ENCODE measurements at places on chromosomes 5 and 9.

DNA sequence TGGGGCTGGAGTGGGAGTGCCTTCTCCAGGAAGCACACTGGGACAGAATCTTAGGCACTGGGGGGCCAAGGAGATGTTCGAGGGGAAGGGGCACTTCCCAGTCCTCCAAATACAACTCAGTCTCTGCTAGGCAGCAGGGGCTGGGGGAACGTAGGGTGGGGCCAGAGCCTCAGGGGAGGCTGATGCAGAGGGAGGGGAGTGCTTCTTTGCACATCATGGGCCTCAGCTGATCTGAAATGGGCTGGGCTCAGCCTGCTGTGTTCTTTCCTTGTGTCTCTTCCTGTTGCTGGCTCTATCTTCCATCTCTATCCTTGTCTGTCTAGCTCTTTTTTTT, 15.6 kb downstream of the PSD2 start:
- DNase-seq: no peak

DNA sequence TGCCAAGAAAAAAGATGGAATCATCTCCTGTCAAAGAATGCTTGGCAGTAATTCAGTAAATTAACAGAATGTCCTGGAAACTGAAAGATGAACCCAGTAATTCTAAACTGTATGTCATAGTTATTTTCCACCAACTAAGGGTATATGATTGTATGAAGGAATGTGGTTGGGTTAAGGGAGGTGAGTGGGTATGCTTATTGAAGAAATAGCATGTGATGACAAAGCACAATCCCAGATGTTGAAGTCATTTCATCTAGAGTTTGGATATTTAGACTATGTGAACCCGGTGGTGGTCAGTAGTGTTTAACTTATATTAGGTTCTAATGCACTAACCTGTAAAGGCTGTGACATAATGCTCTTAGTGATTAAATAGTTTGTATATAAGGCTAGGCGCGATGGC, 87.3 kb downstream of the CDKN2A start:
- no peak for DNase-seq

DNA sequence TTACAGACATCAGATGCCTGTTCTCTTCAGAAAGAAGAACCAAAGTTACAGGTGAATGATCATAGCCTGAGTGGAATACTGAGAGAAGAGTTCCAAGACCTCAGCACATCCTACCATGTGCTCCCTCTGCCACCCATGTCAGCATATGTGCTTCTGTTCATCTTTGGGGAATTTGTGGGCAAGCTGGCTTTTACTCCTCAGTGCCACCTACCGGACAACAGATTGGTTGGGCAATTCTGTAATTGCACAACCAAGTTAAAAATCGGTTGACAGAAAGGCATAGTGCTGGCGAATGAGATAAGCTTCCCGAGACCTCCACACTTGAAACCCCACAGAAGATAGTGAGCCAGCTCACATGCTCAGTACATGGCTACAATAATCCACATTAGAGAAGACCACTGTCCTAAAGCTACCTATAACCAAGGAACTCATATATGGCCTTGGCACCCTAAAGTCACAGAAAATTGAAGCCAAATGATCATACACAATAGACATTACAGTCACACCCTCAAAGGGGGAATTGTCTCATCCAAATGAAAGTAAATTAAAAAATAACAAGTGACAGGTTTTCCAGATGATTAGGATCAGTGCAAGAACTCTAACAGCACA, 1238.0 kb upstream of the NUDT12 start:
- DNase-seq: no peak

GRCh38 chr5:8341406-8341805, 472.5 kb downstream of the MTRR start:
- DNase-seq: no peak

DNA sequence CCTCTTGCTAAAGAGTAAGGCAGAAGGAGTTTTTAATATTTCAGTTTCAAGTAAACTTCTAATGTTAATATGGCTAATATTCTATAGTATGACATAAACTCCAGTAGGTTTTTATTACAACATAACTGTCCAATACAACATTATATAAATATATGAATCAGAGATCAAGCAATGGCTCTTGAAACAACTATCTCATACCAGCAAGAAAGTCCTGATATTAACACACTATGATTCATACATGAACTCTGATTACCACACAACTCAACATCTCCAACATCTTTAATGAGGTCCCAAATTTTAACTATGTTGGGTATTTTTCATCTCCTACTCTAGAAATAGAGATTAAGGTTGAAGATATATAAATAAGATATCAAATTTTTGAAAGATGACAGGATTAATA, 878.3 kb downstream of the TLE1 start:
- no peak for DNase-seq

DNA sequence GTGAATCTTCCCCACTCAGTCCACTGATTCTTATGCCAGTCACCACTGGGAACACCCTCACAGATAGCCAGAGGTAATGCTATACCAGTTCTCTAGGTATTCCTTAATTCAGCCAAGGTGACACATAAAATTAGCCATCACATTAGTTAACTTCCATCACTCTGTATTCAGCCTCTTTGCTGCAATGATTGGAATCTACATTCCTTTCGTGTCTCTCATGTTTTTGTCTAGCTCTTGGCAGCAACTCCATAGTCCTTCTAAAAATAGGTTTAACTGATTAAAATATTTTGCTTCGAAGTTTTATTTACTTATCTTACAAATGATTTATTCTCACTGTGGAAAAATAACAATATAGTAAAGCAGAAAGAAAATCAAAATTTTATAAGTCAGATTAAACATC, 19.6 kb upstream of the RNF20 start:
- no peak for DNase-seq

DNA sequence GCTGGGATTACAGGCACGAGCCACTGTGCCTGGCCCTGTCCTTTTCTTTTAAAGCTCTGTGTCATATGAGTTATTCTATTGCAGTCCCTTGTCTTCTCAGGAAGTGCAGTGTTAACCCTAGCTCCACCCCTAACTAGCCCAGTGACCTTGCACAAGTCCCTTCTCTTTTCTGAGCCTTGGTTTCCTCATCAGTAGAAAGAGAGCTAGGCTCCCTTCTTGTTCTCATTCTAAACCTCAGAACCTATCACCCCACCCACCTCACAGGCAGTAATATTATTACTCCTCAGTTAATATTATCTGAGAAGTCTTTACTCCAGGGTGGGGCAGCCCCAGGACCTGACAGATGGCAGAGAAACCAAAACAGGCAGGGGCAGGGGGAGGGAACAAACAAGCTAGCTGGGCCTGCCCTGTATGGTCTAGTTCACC, 7.2 kb downstream of the CYFIP2 start:
- no peak for DNase-seq

GRCh38 chr9:82080265-82080664, 91.7 kb downstream of the SPATA31D1 start:
- no peak for DNase-seq

DNA sequence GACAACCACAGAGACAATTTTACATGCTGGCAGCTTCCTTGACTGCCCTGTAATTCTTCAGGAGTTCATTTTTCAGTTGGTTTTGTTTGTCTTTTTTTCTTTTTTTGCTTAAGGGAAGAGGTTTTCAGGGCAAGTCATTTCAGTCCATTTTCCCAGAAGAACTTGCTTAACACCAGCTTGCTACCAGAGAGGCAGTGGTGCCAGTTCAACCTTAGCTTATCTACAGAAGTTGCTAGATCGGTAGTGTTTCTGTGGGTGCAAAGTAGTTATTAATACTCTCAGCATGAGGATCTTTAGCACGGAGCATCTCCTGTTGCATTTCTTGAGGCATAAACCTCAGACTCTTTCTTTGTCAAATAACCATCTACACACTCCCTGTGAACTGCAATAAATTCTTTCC, 1.1 kb downstream of the SPEF2 start:
- no peak for DNase-seq

GRCh38 chr5:122844910-122845228, 544 bp upstream of the SNX24 start:
- no peak for DNase-seq

DNA sequence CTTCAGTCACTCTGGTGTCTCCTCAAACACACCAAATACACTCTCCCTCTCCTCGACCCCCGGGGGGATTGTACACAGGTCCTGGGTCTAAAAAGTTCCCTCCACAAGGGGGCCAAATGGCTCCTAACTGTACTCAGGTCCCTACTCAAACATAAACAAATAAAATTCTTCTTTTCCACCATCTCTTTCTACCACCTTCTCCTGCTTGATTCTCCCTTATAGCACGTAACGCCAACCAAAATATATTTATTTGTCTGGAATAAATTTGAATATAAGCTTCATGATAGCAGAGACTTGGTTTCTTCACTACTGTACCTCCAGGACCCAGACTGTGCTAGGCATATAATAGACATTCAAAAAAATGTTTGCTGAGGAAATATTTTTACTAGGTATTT, 21.4 kb downstream of the ZNF608 start:
- DNase-seq: no peak

DNA sequence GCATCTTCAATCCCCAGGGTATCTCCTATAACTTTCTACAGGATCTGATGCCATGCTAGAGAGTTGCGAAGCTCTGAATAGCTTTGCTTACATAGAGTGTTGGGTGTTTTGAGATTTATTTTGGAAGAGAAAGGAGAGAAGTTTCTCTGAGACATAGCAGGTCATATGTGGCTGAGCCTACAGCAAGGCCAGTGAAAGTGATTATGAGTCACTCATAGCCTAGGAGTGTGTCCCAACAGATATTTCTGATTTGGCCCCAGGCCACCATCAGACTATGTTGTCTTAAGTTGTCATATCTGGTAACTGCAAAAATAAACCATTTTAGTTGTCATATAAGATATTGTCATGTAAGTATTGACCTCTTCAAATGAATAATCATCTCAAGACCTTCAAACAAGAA, 132.0 kb upstream of the RAI14 start:
- no peak for DNase-seq

DNA sequence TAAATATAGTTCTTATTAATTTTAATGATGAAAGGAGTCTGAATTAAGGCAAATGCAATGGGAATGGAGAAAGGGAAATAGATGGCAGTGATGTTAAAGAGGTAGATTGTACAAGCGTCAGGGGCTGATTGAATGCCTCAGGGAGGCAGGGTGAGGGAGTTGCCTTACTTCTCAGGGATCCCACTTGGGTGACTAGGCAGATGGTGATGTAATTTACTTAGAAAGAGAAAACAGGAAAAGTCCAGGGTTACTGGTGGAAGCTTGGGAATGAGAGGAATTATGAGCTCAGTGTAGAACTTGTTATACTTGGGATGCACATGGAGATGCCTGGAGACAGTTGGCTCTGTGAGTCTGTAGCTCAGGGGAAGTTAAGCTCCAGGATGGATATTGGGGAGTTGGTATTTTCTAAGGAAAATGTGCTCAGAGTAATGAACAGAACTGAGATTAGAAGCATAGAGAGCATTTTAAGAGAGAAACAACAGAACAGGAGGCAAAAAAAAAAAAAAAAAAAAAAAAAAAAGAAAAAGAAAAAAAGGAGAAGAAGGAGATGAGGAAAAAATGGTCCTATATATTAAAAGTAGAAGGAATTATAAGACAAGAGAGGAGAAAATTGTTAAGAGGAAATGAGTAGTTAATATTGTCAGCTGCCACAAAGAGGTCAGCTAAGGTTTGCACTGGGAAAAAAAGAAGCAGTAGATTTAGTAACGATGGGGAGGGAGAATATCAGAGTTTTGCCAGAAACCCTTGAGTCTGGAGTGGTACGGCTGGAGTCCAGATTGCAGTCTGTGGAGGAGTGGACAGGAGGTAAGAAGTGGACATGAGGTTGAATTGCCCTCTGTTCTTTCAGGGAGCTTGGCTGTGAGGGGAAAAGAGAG, 88.0 kb upstream of the ELL2 start:
- DNase-seq: no peak

DNA sequence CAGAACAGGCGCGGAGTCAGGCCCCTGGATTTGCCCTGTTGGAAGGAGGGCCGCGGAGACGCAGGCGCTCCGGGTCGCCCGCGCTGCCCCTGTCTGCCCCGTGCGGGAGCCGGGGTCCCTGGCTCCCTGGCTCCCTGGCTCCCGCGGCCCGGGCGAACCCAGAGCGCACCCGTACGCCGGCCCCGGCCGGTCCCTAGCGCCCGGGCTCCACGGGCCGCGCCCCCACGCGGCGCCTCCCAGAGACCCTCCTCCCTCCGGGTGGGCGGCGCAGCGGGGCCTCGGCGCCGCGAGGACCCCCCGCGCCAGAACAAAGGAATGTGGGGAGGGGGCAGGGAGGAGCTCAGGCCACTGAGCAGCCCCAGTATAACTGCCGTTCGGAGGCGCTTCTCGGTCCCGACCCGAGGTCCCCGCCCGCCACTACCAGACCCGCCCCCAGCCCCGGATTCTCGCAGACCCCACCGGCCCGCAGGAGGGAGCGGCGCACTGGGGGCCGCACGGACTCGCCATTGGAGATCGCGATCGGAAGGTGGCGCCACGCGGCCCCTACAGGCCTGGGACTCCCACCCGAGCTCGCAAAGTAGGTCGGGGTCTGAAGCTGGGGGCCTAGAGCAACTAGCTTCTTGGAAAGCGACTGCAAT, 2.4 kb downstream of the NFIL3 start:
- no peak for DNase-seq

- no peak for DNase-seq
Measured at GRCh38 chr5:166427211-166427610, 1864.2 kb upstream of the WWC1 start.

DNA sequence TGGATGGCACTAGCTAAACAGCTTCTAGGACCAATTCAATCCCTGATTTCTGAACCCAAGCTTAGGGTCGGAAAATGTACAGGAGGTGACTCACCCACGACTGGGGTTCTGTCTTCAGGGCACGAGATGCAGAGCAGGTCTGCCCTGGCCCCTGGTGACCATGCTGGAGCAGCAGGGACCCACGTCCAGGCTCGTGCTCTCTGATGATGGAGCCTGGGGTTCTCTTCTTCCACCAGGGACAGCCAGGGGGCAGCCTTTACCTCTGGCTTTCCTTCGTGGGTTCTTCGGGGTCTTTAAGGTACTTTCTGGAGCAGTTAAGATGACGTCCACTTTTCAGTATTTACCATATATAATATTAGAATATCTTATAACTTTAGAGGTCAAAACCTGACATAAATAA, 2.1 kb downstream of the CFAP77 start:
- no peak for DNase-seq

- no peak for DNase-seq
Measured at GRCh38 chr9:2824564-2824963, 19.3 kb downstream of the PUM3 start.

- no peak for DNase-seq
Measured at GRCh38 chr5:135027266-135027696, 6.7 kb downstream of the PITX1 start.

GRCh38 chr5:119187776-119188529, 117.1 kb downstream of the DMXL1 start:
- DNase-seq: no peak

GRCh38 chr5:177437623-177438022, 9.0 kb upstream of the PRR7 start:
- DNase-seq: no peak

DNA sequence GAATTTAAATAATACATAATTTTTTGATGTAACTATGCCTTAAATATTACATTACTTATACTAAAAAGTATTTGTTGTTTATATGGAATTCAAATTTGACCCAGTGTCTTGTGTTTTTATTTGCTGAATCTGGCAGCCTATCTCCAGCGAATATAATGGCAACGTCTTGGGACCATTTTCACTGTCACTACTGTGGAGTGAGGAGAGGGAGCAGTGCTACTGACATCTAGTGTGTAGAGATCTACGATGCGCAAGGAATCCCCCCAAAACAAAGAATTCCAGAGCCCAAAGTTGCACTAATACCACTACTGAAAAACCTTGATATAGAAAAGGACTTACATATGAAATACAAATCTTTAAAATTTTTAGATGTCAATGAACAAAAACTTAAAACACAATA, 314.4 kb downstream of the DRD1 start:
- DNase-seq: no peak
